ENCODE measurements at places on chromosomes 6 and 20.

GRCh38 chr6:91483415-91484105 lies 896.7 kb upstream of the MAP3K7 start:
- DNase-seq, result no peak

DNA sequence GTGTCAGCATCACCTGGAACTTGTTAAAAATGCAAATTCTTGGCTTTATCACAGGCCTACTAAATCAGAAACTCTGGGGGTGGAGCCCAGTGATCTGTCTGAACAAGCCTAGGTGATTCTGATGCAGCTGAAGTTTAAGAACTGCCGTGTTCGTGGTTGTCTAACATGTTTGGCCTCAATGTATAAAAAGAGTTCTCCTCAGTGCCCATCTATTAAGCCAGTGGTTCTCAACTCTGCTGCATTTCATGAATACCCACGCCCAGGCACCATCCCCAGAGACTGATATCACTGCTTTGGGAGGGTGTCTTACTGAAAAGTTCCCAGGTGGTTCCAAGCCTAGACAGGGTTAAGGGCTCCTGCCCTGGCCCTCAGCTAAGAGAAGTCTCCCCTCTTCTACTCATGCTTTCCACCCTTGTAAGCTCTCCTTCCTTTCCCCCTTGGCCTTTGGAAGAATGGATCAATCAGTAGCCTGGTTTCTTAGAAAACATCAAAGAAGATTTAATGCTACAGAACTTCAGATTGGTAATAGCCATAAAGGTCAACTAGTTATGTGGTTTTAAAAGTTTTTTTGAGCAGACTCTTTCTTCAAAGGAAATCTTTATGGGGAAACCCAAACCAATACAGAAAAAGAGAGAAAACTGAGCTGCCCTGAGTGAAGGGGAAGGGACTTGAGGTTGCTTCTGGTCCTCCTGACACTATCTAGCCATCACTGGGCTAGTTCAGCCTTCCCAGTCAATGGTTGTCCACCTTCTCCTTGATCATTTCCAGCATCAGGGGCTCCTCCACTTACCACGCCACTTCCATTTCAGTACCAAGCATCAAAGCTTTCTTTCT lies 38.9 kb upstream of the TNFAIP3 start:
- DNase-seq, result no peak

GRCh38 chr20:58891718-58892140 lies 39.2 kb downstream of the GNAS start:
- DNase-seq, result peak; percentile 53

GRCh38 chr20:3407040-3407770 lies at the start of gene DNAAF9:
TSS of gene DNAAF9 (minus strand) at chr20:3407669. CDS start at chr20:3407557, 112 bp downstream.
- peak; percentile 64 for DNase-seq

DNA sequence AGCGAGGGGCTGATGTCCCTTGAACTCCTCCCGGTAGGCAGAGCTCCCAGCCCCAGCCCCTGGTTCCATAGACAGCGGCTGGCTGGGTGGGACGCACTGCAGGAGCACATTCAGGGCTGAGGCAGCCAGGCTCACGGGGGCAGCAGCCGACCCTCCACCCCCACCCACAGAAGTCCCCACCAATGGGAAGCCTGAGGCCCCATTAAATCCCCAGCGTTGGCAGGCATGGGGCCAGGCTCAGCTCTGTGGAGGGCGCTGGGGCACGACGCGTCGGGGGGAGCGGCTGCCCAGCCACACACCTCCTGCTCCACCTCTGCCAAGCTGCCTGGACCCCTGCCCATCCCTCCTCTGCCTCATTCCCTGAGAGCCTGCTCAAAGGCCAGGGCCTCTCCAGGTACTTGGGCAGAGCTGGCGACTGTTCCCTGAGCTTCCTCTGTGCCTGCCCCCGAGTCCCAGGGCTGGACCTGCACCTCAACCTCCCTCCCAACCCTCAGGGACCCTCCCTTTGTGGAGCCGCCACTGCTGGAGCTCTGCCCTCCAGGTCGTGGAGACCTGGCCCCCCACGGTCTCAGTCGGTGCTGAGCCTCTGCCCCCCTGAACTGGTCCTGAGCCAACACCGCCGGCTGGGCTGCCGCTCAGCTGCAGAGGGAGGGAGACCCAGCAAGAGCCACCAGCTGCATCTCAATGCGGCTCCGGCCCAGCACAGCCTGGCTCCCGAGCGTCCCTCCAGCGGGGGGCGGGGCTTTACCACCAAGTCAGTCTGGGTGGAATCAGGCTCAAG lies 9.1 kb downstream of the CHRNA4 start:
- DNase-seq, result no peak

- DNase-seq, result no peak
These were observed 87.5 kb downstream of the PREX1 start for GRCh38 chr20:48740292-48740649.

Data from EH (cell line).